Effector memory CD8-positive, alpha-beta T cell (primary cell): ENCODE measurements at places on chromosomes 4 and X.

GRCh38 chr4:180751009-180751408 lies 1492.2 kb upstream of the TENM3 start:
- DNase-seq: no peak

- no peak for DNase-seq
Measured at GRCh38 chr4:159010100-159010499, 92.8 kb upstream of the RAPGEF2 start.

GRCh38 chr4:173167758-173168395 lies 734 bp upstream of the GALNT7 start:
- DNase-seq: no peak

DNA sequence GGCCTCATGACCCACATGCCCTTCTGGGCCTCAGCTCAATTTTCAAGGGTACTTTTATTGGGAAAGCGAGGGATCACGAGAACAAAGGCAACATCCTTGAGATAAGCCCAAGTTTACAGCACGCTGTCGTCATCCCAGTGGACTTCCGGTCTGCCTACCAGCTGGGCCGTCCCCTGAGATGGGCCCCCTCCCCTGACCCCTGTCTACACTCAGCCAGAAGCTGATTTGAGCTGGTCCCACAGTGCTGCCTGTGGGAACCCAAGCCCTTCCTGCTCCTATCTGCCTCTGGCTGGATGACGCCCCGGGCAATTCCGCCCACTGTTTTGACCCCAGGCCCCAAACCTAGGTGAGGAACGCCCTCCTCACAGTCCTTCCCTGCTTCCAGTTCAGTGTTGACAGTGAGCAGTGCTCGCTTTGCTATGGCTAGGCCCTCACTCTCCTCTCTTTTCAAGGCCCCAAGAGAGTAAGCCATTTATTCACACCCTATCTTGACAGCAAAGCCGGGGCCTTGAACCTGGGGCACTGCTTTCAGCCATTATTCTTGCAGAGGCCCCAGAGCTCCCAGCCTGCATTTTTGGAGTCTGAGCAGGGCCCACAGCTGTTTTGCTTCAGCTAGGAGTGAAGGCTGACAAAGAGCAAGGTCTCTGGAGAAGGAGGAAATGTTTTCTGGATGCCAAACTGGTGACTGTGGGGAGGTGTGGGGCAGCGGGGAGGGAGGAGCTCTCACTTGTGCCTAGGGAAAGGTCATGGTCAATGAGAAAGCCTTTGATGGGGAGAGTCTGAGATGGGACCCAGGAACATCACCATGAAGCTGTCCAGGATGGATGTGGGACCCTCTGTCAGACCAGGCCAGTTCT lies 164.6 kb upstream of the BCOR start:
- DNase-seq: no peak

DNA sequence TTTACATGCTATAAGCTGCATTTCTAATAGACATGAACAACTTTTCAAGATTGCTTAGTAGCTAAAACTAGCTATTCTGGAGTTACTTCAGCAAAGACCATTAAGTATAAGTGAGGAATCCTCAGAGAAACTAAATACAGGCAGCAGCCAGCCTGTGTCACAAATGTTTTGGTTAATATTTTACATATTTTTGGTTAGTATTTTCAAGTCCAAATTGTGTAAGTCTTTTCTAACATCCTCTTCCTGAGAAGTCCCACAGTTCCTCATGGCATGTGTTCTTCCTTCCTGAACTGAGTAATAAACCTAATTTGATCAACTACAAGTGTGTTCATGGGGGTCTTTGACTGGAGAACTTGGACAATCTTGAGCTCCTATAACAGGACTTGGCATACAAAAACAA lies 42.4 kb upstream of the MCF2 start:
- DNase-seq: no peak
